ENCODE measurements at places on chromosomes 7 and 10.

GRCh38 chr10:44198096-44198779 lies 186.7 kb downstream of the CXCL12 start:
- DNase-seq = no peak

DNA sequence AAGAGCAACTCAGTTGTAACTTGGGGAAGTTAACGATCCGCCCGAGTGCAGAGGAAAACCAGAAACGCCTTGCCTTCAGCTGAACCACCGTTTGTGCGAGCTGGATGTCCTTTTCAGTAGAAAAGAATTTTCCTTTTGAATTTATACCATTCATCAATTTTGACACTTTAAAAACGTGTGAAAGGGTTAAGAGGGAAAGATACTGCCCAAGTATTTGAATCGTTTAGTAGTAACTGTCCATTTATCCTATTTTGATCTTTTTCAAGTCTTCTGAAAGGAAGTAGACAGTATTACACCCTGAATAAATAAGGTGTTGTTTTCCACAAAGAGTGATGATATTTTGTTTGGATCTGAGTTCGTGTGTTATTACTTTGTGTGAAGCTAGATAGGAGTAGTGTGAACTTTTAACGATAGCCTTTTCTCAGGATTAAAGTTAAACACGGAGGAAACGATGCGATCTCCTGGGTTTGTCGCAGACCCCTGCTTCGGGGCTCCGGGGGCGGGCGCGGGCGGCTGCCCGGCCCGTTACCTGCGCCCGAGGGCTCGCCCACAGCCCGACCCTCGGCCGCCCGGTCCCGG lies 830 bp upstream of the BMI1 start:
- DNase-seq = no peak

- no peak for DNase-seq
Observed at GRCh38 chr10:79947083-79947415, 1.9 kb downstream of the SFTPD start.

- DNase-seq = no peak
Observed at GRCh38 chr10:32889631-32890212, 68.3 kb downstream of the ITGB1 start.

DNA sequence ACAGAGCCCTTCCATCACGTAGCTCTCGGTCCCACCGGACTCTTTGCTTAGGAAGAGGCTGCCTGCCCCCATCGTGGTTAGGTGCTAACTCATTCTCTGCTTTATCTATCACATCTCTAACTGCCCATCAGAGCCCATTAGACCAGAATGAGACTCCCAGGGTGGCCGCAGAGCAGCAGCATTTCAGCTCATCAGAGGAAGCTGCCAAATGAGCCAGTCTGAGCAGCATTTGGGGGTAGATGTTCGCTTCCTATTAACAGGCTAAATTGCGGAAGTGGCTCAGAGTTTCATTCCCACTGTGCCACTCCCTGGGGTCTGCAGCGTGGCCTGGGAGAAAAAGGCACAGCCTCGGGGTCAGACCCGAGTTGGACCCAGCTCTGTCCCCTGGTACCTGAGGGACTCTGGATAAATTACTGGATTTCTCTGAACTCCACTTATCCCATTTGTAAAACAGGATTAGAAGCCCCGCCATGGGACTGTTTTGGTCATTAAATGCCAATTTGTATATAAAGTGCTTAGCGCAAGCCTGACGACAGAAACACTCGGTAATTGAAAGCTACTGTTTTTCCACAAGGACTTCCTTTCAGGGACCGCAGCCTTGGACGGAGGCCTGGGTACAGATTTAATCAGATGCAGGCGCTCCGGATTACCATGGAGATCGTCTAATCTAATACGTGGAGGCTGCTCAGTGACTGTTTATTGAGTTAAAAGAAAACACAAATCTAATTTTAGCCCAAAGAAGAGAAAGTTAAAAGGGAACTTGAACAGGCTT lies 73.8 kb upstream of the PRLHR start:
- DNase-seq = no peak

Measured in SIG-M5 (cell line).